ENCODE measurements at places on chromosomes 2 and 18.

DNA sequence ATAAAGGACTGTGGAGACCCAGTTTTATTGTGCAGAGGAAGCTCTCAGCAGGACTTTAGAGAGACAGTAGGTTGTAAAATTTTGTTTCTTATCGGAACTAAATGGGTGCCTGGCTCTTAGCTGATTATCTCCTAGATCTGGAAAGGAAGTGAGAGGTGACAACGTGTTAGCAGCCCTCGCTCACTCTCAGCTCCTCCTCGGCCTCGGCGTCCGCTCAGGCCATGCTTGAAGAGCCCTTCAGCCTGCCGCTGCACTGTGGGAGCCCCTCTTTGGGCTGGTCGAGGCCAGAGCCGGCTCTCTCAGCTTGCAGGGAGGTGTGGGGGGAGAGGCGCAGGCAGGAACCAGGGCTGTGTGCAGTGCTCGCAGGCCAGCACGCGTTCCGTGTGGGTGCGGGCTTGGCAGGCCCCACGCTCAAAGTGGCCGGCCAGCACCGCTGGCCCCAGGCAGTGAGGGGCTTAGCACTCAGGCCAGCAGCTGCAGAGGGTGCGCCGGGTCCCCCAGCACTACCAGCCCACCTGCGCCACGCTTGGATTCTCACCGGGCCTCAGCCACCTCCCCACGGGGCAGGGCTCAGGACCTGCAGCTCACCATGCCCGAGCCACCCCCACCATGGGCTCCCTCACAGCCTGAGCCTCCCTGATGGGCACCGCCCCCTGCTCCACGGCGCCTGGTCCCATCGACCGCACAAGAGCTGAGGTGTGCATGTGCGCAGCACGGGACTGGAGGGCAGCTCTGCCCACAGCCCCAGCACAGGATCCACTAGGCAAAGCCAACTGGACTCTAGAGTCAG, 4.6 kb upstream of the MFF start:
- no peak for DNase-seq

DNA sequence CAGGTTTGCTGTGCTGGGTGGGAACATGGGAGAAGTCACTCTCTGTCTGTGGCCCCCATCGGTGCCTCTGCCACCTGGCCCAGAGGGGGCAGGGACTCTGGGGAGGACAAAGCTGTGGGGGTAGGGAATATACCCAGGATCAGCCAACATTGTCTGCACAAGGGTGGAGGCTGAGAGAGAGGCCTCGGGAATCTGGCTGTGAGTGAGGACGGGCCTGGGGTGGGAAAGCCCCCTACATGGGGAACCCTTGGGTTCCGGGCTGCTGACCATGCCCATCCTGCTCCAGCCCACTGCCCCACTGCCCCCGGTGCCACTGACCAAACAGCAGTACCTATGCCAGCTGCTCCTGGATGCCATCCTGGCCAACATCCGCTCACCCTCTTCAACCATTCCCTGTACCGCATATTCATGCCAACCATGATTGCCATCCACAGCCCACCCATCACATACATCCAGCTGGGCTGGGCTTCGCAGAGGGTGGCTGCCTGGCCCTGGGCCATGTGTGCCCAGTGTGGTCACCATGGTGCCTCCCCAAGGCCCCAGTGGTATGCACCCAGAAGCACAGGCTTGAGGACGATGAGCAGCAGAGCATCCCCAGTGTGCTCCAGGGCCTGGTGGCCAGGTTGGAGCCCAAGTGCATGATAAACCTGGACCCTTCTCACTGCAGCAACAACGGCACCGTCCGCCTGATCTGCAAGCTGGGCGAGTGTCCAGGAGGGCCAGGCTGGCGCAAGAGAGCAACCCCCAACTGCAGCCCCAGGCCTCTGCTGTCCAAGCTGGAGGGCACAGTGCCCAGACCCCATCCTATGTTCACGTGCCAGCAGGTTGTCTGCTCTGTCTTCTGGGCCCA, 6.9 kb upstream of the POTEF start:
- DNase-seq = no peak

GRCh38 chr2:224966613-224967012, 75.7 kb downstream of the DOCK10 start:
- peak; percentile 37 for DNase-seq

DNA sequence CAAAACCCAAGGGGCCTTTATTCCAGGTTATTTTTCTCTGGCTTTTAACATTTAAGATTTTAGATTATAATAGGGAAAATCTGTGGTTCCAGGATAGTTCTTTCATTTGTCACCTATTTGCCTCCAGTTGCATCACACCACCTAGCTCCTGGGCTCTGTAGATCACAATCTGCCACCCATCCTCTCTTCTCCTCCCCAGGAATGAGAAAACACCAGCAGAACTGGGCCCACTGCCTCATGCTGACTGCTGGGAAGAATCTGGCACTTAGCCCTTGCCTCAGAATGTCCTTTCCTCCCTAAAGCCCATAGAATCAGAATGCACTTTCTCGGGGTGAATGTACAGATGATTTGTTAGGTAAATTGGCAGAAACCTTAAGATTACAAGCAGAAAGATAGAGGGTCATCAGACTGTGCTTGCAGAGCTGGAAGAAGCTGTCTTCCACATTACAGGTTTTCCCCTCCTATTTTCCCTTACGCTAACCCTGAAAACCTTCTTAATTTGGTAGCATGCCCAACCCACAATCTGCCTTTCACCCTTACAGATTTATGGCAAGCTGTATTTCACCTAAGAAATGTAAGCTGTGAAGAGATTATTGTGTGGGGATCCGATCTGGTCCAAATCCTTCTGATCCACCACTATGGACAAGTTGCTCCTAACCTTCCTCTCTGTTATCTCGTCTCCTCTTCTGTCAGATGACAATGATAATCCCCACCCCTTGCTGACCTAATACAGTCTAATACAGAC, 72.6 kb downstream of the LRRC30 start:
- no peak for DNase-seq

GRCh38 chr2:136377423-136378382, 259.8 kb upstream of the CXCR4 start:
- no peak for DNase-seq

GRCh38 chr2:16162491-16163040, 222.2 kb downstream of the MYCN start:
- DNase-seq = no peak

- DNase-seq = no peak
Measured at GRCh38 chr2:75153221-75153620, 46.1 kb downstream of the TACR1 start.

- DNase-seq = no peak
Measured at GRCh38 chr2:45055162-45055605, 45.9 kb upstream of the SIX2 start.

- no peak for DNase-seq
Measured at GRCh38 chr2:160246356-160246755, 46.3 kb upstream of the ITGB6 start.

DNA sequence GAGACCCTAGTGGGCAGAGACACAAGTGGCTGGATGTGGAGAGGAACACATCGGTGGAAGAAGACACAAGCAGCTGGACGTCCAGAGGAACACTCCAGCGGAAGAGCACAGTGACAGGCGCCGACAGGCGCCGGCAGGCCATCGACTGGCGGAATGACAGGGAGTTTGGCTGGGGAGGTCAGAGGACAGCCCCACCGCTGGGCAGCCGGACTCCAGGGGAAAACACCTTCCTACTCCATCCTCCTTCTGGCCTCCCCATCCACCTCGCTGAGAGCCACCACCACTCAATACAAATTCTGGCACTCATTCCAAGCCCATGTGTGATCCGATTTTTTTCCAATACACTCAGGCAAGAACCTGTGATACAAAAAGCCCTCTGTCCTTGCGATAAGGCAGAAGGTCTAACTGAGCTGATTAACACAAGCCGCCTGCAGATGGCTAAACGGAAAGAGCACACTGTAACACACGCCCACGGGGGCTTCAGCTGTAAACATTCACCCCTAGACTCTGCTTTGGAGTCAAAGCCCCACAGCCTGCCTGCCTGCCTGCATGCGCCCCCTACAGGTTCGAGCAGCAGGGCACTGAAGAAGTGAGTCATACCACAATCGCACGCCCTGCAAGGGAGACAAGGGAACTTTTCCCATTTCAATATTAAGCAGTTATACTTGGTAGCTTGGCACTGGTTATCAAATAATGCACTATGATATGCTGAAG, 50.2 kb upstream of the LRP1B start:
- peak; percentile 33 for DNase-seq

GRCh38 chr2:178846458-178846802, 39.2 kb upstream of the TTN start:
- DNase-seq = no peak

DNA sequence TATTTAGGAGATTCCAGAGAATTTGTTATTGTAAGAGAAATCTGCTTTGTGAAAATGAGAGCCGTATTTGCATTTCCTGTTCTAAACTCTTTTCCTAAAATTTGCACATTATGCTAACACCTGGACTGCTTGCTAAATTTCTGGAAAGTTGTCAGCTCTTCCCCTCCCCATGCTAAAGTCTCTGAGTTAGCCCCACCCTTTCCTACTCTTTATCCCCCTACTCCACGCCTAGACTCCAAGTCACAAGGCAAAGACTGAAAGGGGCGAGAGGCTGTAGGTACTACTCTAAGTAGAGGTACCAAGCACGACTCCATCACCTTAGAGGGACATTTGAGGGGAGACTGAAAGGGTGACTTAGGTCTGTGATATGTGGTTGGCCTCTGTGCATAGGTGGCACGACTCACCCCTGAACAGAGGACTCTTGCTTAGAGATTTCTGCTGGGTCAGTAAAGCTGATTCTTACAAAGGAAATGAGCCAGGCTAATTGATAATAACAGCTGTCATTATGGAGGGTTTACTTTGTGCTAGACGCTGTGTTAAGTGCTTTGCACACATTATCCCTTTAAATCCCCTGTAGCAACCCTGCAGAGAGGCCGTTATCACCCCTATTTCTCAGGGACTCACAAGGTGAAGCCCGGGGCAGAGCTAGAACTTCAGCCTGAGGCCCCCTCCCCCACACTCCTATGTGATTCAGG, 373.5 kb downstream of the EN1 start:
- DNase-seq = no peak

- no peak for DNase-seq
Measured at GRCh38 chr2:10352361-10352760, 49.7 kb downstream of the HPCAL1 start.

DNA sequence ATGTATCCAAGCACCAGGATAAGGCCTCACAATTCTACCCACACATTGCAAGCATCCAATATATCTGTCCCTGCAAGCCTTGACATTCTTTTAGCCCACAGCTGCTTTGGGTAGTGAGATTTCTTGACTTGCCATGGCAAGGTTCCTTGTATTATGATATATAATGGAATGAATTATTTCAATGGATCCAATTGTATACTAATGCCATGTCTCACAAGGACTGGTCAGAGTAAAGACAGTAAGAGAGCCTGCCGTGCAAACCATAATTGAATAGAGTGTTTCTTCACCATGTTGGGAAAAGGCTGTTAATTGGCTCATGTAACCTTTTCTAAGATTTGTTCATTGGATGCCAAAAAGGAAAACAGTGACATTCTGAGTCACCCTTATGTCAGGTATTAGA, 64.3 kb upstream of the RBBP8 start:
- DNase-seq = no peak

GRCh38 chr2:53660886-53661285, 106.7 kb upstream of the CHAC2 start:
- no peak for DNase-seq

DNA sequence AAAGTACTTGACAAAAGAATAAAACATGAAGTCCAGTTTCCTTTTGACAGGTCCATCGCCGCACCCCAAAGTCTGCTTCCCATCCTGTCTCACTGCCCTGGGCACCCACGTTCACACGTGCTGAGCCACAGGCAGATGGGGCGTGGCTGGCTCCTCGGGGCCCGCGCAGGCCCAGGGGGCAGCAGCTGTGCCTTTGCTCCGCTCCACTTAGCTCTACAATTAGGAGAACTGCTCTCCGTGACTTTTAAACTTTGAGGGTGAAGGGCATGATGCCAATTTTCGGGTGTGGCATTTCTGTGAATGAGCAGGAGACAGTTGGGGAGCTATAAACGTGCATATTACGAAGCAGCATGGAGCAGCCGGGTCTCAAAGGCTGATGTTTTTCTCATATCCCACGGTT, 152.4 kb downstream of the TDRD15 start:
- DNase-seq = no peak

DNA sequence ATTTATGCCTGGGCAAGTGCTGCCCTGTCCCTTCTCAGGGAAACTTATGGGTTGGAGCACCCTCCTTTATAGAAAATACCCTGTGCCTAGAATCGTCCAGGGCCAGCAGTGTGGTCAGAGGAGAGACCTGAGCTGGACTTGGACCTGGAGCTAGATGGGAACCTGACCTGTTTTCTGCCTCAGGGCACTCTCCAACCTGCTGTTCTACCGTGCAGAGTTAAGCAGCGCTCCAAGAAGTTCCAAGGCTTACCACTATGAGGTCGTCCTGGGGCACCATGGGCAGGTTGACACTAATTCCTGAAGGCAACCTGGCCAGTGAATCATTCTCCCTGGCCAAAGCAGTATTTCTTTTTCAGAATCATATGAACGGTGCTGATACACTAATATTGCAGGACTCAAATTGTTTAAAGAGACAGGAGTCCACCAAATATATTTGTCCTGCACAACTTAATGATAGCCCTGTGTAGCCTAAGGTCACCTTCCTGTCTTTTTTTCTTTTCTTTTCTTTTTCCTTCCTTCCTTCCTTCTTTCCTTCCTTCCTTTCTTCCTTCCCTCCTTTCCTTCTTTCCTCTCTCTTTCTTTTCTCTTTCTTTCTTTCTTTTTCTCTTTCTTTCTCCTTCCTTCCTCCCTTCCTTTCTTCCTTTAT, 455.4 kb upstream of the HNMT start:
- DNase-seq = no peak

DNA sequence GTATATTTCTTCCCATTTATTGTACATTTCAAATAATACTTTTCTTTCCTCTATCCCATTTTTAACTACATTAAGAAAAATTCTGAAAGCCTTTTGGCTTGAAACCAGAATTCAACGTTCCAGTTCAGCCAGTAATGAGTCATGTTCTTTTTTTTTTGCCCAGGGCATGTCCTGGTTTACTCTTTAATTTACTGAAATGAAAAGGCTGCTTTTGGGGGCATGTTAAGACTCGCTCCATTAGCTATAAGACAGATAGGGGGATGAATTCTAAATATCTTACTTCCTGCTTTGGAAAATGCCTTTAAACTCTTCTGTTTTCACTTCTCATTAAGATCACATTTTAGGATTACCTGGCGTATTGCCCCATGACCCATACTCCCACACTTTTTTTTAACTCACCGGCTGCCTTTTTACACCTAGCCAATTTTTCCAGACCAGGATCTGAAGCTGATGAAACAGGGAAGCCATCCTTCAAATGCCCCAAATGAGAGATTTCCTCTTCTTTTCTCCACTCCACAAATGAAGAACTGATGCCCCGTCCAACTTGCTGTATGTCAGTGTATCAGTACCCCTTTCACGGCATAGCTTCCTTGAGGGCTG, 585 bp downstream of the ABCA12 start:
- DNase-seq = no peak

GRCh38 chr2:84781942-84782716, 98.8 kb downstream of the TRABD2A start:
- DNase-seq = no peak

Measured in spinal cord (tissue), 10 donors.